ENCODE measurements at places on chromosomes 1 and 21.

GRCh38 chr1:107529511-107530149 is 388.8 kb downstream of the NTNG1 start:
- DNase-seq = no peak

- DNase-seq = no peak
Observed at GRCh38 chr21:18424276-18424675, 20.7 kb upstream of the TMPRSS15 start.

- no peak for DNase-seq
Observed at GRCh38 chr1:59730759-59731478, 83.8 kb upstream of the HOOK1 start.

- DNase-seq = no peak
Observed at GRCh38 chr1:101379950-101380349, 143.1 kb downstream of the S1PR1 start.

GRCh38 chr1:200905411-200906052 is 10.8 kb downstream of the INAVA start:
- no peak for DNase-seq

DNA sequence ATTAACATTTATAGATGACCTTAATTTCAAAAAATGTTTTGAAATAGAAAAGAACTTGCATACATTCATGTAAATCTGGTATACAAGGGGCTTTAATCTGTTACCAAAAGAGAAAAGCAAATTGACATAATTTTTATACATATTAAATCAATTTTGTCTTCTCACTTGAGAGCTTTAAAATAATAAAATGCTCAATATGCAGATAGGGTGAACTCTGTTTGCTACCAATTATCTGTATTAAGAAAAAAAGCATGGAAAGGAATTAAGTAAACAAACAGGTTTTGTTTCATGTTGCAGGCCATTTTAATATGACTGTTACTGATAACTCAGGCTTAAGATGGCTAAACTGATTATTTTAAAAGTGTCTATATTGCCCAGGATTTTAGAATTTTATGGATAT is 6.0 kb upstream of the TSHB start:
- no peak for DNase-seq

- peak; percentile 47 for DNase-seq
Observed at GRCh38 chr1:30855686-30856259, 52.8 kb downstream of the SDC3 start.
